HS-27A (cell line): ENCODE measurements at places on chromosomes 7 and 10.

DNA sequence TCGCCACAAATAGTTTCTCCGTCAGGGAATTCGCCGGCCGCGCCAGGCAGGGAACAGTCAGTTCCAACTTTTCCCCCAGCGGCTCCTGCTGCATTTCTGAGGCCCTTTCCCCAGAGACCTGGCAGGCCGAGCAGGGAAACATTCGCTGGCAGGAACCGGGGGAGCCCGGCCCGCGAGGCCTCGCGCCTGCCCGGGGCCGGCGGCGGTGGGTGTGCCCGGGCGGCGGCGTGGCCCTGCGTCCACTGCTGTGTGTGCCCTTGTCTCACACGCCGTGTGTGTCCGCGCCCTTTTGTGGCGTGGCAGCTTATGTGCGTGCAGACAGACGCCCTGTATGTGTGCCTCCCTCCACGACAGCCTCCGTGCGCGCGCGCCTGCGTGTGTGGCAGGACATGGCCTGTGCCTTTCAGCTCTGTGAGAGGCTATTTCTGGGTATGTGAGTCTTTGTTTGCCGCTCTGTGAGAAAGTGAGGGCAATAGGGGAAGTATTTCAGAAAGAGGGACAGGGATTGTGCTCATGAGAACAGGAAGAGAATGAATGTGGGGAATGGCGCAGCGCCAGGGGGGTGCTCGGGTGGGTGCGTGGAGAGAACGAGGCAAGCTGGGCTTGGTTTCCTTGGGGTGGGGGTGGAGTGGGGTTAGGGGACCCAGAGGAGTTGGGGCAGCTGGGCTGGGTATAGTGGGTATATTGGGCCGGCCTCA lies 689 bp upstream of the SMARCD3 start:
- DNase-seq = no peak

- DNase-seq = no peak
Observed at GRCh38 chr10:113689057-113689456, 9.3 kb downstream of the CASP7 start.

GRCh38 chr7:23473844-23474093 lies 3.5 kb upstream of the IGF2BP3 start:
- no peak for DNase-seq

- no peak for DNase-seq
Observed at GRCh38 chr10:67780759-67781538, 57.0 kb downstream of the DNAJC12 start.

DNA sequence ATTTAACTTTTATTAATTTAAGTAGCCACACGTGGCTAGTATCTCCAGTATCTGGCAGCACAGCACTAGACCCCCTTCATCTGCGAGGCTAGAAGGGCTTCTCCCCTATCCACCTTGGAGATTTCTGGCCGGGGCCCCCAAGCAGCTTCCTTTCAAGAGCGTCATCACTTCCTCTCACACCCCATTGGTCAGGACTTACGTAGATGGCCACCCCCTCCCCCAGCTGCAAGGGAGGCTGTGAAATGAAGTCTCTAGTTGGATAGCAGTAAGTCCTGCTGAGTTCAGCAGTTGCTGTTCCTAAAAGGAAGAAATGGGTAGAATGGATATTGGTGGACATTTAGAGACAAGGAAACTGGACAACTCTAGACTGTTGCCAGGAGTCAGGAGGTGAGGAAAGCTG lies 33.8 kb upstream of the COMTD1 start:
- DNase-seq = no peak

GRCh38 chr10:75432176-75432575 lies 752 bp downstream of the LRMDA start:
- DNase-seq = no peak

DNA sequence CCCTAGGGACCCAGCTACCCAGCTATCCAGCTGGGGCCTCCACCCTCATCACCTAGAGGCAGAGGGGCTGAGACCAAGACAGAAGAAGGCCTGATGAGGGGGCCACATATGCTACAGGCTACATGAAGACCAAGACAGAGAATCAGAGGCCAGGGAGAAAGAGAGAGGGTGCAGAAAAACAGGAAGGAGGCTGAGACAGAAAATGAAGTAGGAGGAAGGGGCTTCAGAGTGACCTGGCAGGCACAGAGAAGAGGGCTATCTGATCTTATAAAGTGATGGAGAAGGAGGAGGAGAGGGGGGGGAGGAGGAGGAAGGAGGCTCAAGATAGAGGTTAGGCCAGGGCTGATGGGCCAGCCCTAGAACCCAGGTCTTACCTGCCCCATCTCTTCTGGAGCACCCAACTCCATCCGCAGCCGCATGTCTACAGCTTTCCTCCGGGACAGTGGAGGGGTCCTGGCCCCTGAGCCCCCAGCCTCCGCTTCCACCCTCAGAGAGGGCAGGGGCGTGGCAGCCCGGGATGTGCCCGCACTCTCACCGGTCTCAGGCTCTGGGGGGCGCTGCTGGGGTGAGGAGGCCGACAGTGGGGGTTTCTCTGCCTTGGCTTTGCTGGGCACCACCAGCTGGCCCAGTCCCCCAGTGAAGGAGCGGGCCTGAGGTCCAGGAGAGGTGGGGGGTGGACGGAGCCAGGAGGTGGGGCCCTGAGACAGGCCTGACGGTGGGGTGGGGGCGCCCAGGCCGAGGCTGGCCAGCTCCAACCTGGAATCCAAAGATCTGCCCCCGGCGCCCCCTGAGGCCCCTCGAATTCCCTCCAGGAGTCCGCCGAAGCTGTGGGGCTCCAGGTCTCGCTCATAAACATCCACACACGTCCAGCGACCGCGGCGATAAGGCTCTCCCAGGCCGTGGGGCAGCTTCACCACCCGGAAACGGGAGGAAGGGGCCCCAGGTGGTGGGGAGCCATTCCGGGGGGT lies 1.8 kb downstream of the TSC22D4 start:
- no peak for DNase-seq

- DNase-seq = no peak
Observed at GRCh38 chr10:1498746-1499358, 238.5 kb downstream of the ADARB2 start.

- DNase-seq = peak; percentile 19
Observed at GRCh38 chr10:91409869-91410637, at the start of gene HECTD2. Gene HECTD2 (plus strand): TSS chr10:91410344. CDS start chr10:91410439, 95 bp downstream.
